Activated B cell treated with CpG ODN at 0.5 μM for 24 hours (primary cell): ENCODE measurements at places on chromosomes 4 and X.

DNA sequence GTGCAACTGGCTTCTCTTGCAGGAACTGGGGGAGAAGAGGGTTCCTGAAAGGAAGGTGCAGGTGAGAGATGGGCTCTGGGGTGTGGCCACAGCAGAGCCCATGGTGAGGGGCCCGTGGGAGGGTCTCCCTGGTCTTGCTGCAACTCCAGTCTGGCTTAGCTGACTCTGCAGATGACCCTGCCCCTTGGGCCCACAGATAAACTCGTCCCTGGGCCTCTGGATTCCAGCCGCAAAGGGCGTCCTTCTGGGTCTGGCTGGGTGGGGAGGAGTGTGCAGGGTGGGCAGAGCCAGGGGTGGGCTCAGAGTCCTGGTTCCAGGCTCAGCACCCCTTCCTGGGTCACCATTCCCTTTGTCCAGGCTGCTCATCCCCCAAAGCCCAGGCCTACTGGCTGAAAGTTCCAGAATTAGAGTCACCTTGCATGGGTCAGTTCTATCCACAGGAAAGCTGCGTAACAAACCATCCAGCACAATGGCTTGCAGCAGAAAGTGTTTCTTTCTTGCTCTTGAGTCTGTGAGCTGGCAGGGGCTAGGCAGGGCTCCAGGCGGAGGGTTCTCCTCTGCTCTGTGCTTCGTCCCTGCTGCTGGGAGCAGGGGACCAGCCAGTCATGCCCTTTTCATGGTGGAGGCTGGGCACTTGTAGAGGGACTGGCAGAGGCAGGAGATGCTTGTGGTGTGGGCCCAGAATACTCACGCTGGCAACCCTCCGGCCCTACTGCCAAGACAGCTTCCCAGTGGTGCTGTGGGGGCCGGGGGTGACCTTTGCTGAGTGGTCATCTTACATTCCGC is 43.5 kb upstream of the ADRA2C start:
- H3K4me3 ChIP-seq: no peak overlapping the region
- no peak overlapping the region for H3K27ac ChIP-seq
- no peak for DNase-seq
- H3K36me3 ChIP-seq: no peaks in the 10 kb centered on the region

- H3K27me3 ChIP-seq: no peaks in the 10 kb centered on the region
- H3K27ac ChIP-seq: no peak overlapping the region
- no peak for DNase-seq
- no peaks in the 10 kb centered on the region for H3K36me3 ChIP-seq
- no peaks in the 10 kb centered on the region for H3K4me1 ChIP-seq
These were observed 321.9 kb upstream of the GIMD1 start for GRCh38 chr4:106690487-106690886.

DNA sequence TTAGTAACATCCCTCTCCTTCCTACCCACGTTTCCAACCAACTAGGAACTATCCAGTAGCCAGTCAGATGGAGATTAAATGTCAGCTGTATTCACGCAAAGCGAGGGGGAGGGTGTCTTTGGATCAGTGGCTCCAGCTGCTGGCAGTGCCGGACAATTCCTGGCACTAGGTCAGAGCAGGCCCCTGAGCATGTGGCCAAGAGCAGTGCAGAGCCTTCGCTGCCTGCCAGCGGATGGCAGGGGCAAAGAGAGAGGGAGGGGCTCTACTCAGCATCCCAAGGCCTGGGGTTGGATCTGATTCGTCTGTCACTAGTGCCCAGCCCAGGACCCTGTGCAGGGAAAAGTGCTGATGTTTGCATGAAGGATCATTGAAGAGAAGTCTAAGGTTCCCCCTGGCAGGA is 28.7 kb upstream of the JAKMIP1 start:
- no peak overlapping the region for H3K4me3 ChIP-seq
- peaks cover 18% of the 10 kb centered on the region for H3K27me3 ChIP-seq
- DNase-seq: no peak
- no peak overlapping the region for H3K27ac ChIP-seq
- no peaks in the 10 kb centered on the region for H3K36me3 ChIP-seq

GRCh38 chr4:32003548-32003947 is 1283.4 kb downstream of the PCDH7 start:
- no peak for DNase-seq
- no peak overlapping the region for H3K4me3 ChIP-seq
- no peaks in the 10 kb centered on the region for H3K27me3 ChIP-seq
- no peak overlapping the region for H3K27ac ChIP-seq
- no peaks in the 10 kb centered on the region for H3K4me1 ChIP-seq

DNA sequence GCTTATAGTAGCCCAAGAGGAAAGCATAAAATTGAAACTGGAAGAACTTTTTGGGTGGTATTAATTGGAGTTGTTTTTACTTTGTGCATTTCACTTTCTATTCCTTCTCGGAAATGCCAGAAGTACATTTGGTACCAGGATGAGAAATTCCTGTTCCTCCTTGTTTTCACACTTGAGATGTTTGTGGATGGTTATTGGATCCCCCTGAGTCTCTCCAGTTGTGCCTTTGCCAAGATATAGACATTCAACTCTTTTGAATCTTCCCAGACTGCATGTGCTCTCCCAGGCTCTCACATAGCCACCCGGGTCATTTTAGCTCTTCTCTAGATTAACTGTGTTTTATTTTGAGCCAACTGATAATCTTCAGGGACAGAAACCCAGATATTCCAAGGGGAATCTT is 120.5 kb downstream of the AFF1 start:
- peaks cover 75% of the 10 kb centered on the region for H3K4me1 ChIP-seq
- DNase-seq: no peak
- H3K4me3 ChIP-seq: no peak overlapping the region

GRCh38 chrX:13266641-13267345 is 53.1 kb downstream of the ATXN3L start:
- H3K4me1 ChIP-seq: peaks cover 3% of the 10 kb centered on the region
- no peak for DNase-seq
- no peaks in the 10 kb centered on the region for H3K27me3 ChIP-seq
- no peak overlapping the region for H3K27ac ChIP-seq
- no peak overlapping the region for H3K4me3 ChIP-seq
- H3K36me3 ChIP-seq: no peaks in the 10 kb centered on the region

DNA sequence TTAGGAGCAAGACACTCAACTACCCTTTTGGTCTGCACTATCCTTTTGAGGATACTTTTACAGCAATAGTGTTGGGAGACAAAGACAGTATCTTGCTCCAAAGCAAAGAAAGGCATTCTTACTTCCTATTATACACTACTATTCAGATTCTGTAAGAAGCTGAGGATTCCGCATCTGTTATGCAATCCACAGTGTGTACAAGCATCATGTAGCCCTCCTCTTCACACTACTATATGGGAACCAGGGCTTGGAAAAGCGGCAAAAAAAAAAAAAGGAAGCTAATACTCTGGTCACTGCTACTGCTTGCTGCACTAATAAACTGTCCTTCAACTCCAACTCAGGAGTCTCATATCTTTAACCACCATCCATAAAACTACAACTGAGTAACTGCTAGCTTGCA is 59.1 kb downstream of the FBXW7 start:
- H3K27ac ChIP-seq: no peak overlapping the region
- no peak overlapping the region for H3K4me3 ChIP-seq
- H3K36me3 ChIP-seq: peaks cover 20% of the 10 kb centered on the region
- no peak for DNase-seq

- no peak for DNase-seq
- H3K27ac ChIP-seq: no peak overlapping the region
- no peaks in the 10 kb centered on the region for H3K36me3 ChIP-seq
- H3K4me3 ChIP-seq: no peak overlapping the region
- no peaks in the 10 kb centered on the region for H3K27me3 ChIP-seq
- no peaks in the 10 kb centered on the region for H3K4me1 ChIP-seq
These were observed 523.3 kb downstream of the SMARCA1 start for GRCh38 chrX:129000018-129000417.

DNA sequence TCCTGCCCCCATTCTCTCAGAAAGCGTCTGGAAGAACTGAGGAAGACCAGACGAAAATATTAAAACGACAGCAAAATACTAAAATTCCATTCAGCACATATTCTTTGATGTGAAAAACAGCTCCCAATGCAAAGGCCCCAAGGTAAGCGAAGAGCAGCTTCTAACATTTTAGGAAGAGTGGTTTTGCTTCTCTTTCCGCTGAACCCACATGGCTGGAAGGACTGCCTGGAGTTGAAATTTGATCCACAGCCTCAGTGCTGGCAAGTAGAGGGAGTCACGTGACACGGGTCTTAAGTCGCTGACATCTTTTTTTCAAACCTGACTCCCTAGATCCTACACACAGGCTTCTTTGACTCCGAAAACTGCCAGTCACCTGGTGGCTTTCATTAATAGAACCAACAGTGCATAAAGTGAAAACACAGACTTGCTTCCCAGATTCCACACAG is at the start of gene FAM13A:
TSS of gene FAM13A (minus strand) at position 233 of the 446 bp plus-strand sequence. CDS start at position 12, 221 bp downstream.
- H3K27me3 ChIP-seq: no peaks in the 10 kb centered on the region
- DNase-seq: no peak
- H3K4me1 ChIP-seq: peaks cover 14% of the 10 kb centered on the region
- no peaks in the 10 kb centered on the region for H3K36me3 ChIP-seq

DNA sequence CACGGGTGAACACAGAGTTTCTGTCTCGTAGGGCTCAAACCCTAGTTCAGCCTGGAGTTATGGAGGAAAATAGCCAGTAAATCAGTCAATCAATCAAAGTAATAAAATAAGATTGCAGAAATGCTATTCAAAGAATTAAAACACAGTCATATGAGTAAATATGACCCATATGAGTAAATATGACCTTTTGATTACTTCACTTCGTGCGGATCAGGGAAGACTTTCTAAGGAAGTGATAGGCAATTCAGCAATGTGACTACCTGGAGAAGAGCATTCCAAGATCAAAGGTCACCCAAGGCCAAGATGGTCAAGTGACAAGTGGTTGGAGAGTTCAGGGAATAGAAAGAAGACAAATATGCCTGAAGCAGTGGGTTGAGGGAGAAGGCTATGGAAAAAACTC is 722.6 kb downstream of the ADGRL3 start:
- DNase-seq: no peak
- no peak overlapping the region for H3K27ac ChIP-seq
- H3K4me3 ChIP-seq: no peak overlapping the region
- no peaks in the 10 kb centered on the region for H3K4me1 ChIP-seq

- H3K4me3 ChIP-seq: no peak overlapping the region
- H3K27ac ChIP-seq: no peak overlapping the region
- H3K4me1 ChIP-seq: peaks cover 27% of the 10 kb centered on the region
- no peaks in the 10 kb centered on the region for H3K27me3 ChIP-seq
- no peak for DNase-seq
These were observed 38.6 kb downstream of the CLCN4 start for GRCh38 chrX:10195425-10195824.

DNA sequence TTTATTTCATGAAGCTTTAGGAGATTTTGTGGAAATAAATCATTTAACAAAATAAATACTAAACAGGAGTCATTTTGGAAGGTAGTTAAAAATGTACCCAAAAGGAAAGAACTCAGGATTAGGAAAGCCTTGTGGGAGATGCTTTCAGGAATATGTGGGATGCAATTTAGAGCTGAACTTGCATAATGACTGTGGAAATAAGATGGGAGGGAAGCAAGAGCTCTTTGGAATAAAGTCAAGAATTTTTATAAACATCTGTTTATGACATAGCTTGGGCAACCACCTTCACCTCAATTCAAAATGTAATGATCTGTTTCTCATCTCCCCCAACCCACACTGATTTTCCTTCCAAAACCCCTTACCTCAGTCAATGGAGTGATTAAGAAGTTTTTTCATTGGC is 623.8 kb downstream of the FAT4 start:
- H3K27me3 ChIP-seq: no peaks in the 10 kb centered on the region
- no peak overlapping the region for H3K4me3 ChIP-seq
- no peaks in the 10 kb centered on the region for H3K4me1 ChIP-seq
- no peak for DNase-seq
- no peak overlapping the region for H3K27ac ChIP-seq

DNA sequence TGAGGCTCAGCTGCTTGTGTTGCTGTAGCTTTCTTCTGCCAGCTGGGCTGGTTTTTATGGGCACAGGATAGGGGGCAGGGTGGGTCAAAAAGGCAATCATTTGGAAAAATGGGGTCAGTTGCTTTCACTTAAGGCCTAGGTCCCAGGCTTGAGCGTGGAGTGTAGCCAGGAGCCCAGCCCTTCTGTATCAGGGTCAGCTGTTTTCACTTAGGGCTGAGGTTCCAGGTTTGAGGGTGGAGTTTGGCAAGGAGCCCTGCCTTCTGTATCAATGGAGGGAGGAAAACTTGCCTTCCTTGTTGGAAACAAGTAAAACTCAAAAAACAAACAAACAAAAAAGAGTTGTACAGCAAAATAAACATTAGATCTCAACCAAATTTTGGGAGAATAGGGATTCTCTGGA is 37.0 kb upstream of the UGT8 start:
- no peaks in the 10 kb centered on the region for H3K36me3 ChIP-seq
- no peak overlapping the region for H3K4me3 ChIP-seq
- no peaks in the 10 kb centered on the region for H3K27me3 ChIP-seq
- H3K27ac ChIP-seq: no peak overlapping the region
- DNase-seq: no peak

DNA sequence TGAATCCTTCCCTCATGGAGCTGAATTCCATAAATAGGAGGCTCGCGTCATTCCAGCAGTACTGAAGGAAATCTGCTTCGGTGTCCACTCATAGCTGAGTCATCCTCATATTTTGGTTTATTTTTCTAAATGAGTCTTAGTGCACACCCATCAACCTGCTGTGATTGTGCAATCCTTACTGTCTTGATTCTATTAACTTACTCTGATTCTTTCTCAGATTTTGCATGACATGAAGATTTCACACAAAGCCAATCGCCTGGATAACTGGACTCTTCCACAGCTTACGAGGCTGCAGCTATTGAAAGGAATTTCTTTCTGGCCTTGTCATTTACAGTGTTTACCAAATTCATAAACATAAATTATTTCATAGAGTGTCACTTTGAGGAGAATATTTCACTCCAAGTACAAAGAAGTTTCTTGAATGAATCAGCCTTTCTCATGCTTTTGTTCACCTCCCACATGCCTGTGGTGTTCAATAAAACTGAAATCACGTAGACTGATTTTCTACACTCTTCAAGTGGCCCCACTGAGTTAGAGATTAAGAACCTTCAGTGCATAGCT is 207.6 kb upstream of the SLITRK2 start:
- no peaks in the 10 kb centered on the region for H3K27me3 ChIP-seq
- H3K4me3 ChIP-seq: no peak overlapping the region
- H3K36me3 ChIP-seq: no peaks in the 10 kb centered on the region
- no peak overlapping the region for H3K27ac ChIP-seq

DNA sequence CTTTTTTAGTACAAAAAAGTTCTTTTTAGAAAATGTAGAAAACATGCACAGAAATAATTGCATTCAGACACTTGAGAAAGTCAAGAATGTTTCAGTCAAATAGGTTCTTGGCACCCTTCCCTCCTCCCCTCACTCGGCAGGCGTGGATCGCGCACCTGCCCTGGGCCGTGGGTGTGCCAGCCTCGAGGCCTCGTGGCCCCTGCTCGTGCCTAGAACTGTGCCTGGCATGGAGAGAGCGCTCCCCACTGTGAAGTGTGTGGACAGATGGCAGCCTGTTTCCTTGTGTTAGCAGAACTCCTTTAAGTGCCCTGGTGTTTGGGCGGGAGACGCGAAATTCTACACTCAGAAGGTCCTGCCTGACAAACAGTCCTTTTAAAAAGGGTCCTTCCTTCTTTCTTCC is 14.7 kb downstream of the RGS12 start:
- peaks cover 33% of the 10 kb centered on the region for H3K4me1 ChIP-seq
- no peak overlapping the region for H3K4me3 ChIP-seq
- DNase-seq: no peak
- H3K36me3 ChIP-seq: no peaks in the 10 kb centered on the region
- no peak overlapping the region for H3K27ac ChIP-seq
